ENCODE measurements at places on chromosomes 7 and 10. TPM values are rescaled to one million over a fixed set of nuclear protein-coding genes. Genes with fewer than 3 reads are reported as not detected.

DNA sequence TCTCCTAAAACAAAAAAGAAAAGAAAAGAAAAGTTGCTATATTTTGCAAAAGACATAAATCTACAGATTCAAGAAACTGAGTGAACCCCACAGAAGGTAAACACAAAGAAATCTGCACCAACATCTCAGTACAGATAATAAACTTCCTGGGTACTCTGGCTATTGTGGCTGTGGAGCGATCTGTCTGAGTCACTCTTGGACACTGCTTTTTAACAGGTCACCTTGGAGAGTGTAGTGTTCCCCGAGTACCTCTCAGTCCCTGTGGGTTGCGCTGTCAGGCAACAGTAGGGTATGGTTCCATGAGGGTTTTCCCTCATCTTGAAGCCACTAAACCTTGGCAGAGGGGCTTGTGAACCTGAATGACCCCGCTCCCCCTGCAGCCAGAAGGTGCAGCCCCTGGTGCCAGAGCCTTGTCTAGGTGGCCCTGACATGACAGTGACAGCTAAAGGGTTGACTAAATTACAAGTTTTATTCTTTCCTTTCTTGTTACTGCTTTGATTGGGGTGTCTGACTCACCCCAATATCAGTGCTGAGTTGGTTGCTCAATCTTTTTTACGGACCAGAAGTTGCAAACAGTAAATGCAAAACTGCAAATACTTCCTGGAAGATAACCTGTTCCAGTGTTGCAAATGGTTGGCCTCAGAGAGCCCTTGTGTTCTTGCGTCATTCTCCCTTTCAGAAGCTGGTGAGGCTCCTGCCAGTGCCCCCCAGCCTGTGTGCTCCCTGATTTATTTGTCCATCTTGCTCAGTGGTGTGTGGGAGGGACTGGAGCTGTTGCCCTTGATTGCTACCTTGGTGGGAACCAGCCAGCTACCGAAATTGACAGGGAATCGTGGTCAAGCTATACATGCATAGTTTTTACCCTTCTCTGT lies 30.6 kb downstream of the POR start:
- DNase-seq, result no peak

The CDNF gene
- 0.86 TPM for polyA plus RNA-seq

- DNase-seq, result no peak
These were observed 15.0 kb downstream of the HTRA1 start for GRCh38 chr10:122476333-122476695.

DNA sequence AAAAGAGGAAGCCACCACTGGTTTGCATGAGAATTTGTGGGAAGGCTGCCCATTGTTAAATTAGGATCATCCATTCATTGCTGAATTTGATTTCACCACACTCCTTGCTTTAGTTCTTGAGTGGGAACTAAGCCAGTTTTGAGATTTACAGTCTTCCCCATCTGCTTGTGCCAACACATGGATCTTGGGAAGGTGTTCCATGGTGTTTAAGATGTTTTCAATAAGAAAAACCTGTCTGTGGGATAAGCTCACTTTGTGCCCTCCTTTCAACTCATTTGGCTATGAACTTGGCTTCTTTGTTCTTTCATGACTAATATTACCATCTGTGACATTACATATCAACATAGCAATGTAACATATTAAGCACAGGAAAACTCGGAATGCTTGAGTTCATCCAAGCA lies 73.2 kb downstream of the INHBA start:
- DNase-seq, result no peak

All from urinary bladder (tissue), 4 donors.